Activated gamma-delta T cell (primary cell): ENCODE measurements at places on chromosomes 13 and 19.

- no peak for DNase-seq
These were observed 990 bp downstream of the MYO9B start for GRCh38 chr19:17076543-17076991.

- peak; percentile 99 for DNase-seq
These were observed 5.7 kb downstream of the RNF225 start for GRCh38 chr19:58400916-58401839.

- DNase-seq: no peak
These were observed 79.4 kb downstream of the FOXO1 start for GRCh38 chr13:40586886-40587565.

GRCh38 chr13:73177916-73178565 lies 119.2 kb downstream of the KLF5 start:
- DNase-seq: no peak

DNA sequence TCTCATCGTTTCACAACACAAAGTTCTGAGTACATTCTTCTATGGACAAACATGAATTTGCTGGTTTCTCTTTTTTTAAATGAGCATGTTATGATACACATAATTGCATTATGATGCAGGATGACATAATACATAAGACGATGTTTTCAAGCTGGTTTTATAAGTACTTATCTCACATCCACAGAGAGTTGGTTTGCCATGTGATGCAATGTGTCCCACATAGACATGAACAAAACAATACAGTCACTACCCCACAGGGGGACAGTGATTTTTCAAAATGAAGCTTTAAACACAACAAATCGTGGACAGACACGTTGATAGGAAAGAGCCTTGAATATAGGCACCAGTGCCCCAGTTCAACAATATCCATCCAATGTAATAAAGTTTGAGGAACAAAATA lies 447.1 kb downstream of the KLF12 start:
- no peak for DNase-seq

DNA sequence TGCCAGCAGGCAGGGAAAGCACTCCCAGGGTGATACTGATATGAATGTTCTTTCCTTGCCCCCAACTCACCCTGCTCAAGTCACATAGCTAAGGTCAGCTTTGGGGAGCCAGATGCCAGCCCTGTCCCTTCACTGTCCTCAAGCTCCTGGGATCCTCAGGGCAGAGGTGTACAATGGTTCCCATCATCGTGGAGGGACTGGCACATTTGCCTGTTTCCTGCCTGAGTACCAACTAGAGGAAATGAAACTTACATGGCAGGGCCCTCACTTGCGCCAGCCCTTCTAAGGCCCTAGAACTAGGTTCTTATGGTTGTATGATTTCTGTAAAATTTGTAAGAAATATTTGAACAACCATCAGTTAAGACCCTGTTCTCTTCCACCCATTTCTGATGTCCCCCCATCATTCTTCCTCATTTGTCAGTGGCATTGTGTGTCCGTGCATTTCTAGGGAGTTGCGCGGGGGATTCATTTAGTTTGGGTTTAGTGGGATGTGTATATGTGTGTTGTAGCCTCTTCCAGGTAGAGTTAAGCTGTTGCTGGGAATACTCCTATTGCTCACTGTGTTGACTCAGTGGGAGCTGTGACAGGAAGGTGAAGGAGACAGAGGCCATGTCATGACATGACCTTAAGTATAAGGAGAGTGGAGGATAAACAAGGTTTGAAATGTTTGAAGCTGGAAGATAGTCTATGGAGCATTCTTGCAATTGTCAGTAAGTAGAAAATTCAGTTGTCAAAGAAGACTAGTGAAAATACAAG lies 41.3 kb upstream of the RCBTB2 start:
- DNase-seq: no peak

DNA sequence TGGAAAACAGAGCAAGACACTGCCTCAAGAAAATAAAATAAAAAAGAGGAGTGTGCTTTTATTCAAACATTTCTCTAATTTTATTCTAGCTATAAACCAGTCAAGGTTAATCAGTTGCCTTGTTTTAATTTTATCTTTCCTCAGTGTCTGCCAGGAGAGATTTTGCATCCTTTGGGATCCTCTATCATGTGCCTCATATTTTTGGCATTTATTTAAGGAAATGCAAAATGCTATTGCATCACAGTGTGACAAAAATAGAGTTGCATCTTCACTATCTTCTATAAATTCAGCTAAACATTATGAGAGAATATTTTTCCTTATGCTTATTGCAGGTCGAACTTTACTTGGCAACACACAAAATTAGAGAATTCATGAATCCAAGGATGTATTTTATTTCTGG lies 639.0 kb upstream of the KLF12 start:
- no peak for DNase-seq

DNA sequence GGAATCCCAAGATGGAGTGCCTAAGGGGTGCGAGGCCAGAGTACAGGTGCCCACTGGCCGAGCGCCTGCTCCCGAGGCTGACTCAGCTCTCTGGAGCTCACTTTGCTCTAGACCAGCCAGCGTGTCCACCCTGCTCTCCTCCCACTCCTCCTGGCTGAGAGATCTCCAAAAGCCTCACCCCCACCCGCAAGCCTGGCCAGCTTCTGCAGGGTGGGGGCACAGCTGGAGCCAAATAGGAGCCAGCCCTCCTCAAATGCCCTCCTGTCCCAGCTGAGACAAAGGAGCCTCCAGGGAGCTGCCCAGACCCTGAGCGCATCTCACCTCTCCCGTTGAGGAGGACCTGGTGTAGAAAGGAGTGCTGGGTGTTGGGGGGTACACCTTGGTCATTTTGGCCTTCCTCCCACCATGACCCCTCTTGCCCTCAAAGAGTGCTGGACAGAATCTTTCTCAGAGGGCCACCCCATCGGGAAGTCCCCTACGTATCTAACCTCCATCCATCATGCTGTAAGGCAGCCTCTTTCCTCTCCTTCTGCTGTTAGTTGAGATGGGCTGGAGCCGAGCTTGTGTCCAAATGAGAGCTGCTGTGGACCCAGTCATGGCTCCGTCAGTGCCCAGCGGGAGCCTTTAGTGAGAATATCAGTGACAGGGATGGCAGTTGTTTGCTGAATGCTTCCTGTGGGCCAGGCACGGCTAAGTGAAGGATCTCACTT lies 123.9 kb upstream of the VSTM2B start:
- no peak for DNase-seq

GRCh38 chr19:35559281-35559659 lies 4.2 kb downstream of the ATP4A start:
- DNase-seq: no peak

- DNase-seq: no peak
These were observed 32.6 kb upstream of the GATAD2A start for GRCh38 chr19:19372656-19373416.

- DNase-seq: no peak
These were observed 28.8 kb upstream of the KL start for GRCh38 chr13:32987462-32987861.

DNA sequence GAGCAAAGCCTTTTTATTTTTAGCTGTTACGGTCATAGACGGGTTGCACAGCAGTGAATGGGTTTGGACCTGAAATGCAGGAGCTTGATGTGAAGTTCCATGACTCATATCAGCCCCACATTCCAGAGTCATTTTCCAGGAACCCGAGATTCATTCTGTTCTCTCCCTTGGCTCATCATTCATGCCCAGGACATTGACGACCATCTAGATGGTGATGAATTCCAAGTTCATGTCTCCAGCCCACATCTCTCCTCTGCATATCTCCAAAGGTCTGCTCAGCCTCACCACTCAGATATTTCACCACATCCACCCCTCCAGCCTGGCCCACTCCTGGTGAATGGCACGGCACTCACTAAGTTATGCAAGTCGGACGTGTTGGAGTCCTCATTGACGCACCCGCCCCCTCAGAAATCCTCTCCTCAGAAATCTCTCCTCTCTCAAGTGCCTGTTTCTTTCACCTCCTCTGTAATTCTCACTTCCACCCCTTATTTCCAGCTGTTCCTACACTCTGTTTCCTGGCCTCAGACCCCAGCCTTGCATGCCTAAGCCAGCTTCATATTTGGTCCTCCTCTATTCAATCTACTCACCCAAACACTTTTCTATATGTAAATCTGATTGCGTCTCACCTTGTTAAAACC lies 83.1 kb downstream of the ALOX5AP start:
- DNase-seq: no peak

GRCh38 chr13:101382701-101383100 lies 33.6 kb downstream of the NALCN start:
- no peak for DNase-seq

DNA sequence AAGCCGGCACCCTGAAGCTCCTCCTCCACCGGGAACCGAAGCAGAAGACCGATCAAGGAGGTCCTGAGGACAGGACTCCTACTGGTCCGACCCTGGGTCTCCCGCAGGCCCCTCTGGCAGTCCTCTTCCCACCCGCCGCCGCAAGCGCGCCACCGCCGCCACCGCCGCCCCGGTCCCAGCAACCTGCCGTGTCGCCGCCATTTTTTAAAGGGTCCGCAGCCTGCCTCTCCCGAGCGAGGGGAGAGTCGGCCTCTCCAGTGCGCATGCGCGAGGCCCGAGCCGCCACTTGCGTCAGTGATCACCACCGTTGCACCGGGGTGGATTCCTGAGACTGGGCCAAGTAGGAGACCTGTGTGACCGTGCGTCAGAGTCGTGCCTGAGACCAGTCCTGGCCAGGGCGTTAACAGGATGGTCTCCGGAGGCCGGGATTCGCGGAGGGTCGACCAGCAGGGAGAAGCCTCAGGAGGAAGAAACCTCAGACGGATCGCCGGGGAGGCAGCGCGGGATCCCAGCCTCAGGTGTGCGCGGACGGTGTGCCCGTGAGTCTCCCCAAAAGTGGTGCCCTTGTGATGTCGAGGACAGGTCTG lies 51.6 kb downstream of the ZNF146 start:
- no peak for DNase-seq

DNA sequence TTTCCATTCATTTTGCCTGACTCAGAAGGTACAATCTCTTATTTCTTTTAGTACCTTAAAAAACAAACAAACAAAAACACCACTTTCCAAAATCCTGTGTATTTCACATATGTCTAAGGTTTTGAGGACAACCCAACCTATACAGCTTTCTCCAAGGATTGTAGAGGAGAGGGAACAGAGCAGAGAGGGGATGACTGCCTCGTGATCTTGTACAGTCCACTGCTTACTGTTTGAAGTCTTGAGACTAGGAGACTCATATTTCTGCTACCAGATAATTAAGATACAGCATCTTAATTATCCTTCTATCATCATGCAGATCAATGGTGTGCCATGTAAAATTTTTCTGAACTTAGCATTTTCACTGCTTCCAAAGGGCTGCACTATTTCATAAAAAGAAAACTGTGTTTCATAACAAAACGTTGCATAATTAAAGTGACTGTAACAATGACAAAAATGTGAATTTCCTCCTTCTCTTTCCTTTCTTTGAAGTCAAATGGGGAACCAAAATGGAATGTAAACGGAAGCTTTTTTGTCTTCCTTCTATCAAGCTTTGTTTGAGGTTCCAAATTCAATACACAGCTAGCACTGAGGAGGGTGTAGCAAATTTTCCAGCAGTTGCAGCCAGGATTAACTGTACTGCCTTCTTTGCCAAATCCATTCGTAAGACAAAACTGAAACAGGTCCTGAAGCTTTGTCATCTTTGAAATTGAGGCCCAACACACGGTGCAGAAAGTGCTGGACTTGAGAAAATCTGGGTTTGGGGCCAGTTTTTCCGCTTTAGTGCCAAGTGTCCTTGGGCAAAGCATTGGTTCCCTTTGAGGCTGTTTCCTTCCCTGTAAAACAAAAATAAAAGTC lies 34.9 kb upstream of the RCBTB2 start:
- DNase-seq: no peak

DNA sequence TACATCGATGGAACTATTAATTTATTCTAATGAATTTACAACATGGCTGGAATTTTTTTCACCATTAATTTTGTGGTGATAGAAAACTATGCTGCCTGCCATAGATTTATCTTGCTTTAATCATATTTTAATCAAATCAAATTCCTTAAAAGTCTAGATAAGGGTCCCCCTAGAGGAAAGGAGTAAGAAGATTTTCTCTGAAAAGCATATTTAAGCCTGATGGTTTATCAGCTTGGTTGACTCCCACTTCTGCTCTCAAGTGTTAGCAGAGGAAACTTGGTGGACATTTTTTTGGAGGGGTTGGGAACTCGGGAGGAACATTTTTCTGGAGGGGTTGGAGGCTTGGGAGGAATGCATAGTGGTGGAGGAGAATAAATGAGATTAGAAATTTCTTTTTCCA lies 253.3 kb downstream of the KCNRG start:
- no peak for DNase-seq

DNA sequence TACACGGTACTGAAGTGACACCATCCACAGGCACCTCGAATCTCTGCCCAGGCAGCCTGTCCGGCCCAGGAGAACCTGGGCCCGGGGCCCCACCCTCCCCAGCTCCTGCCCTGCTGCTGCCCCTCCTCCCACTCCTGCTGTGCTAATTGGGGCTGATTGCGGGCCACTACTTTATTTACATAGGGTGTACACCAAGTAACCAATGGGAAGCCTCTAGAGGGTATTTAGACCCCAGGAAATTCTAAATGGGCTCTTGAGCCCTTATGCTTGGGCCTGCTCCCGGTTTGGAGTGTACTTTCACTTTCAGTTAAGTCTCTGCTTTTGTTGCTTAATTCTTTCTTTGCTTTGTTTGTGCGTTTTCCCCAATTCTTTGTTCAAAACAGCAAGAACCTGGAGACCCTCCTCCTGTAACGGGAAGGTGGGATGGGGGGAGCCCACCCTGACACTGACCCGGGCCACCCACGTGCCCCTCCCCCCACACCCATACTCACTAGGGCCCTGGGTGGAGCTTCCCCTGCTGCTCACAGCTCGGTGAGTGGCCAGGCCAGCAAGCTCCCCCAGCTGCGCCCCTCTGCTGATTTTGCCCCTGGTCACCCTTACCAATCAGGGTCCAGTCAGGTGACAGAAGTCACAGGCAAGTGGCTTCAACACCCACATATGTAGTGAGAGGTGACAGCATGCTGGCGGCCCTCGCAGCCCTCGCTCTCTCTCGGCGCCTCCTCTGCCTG lies 9.4 kb downstream of the SCGB2B2 start:
- DNase-seq: no peak

GRCh38 chr13:71368336-71368735 lies 498.7 kb downstream of the DACH1 start:
- no peak for DNase-seq

DNA sequence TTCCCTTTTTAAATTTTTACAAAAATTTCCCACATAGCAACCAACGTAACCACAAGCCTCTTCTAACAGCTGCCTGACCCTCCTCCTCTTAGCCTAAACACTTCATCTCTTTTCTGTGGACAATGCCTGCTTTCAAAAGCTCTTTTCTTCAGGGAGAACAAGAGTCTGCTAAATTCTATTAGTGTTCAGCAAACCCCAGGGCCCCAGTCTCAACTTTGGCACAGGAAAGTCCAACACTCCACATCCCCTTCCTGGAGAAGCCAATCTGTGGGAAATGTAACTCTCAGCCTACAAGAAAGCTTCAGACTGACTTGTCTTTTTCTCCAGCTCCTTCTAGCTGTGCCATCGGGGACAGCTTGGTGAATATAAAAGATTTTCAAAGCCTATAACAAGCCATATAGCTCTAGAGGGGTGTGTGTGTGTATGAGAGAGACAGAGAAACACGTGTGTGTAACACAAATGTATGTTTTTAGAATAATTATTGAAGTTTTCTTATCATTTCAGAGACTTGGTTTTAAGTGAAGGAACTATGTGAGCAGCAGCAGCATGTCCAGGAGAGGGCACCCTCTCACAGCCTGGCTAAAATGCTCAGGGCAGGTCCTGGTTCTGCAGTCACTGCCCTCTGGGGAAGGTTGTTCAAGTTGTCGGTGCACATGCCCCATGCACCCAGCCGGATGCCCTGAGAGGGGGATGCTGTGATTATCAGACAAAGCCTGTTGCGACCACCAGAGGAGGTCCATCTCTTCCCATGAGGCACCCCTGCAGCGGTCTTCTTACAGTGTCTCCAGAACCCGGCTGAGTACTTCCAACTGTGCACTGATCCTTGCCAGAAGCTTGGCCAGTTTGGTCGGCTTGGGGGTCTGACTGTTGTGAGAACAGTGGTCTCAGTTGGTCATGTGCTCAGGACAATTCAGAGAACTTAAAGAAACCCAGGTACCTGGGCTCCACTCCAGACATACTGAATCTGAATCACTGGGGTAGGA lies 34.4 kb downstream of the CCDC70 start:
- DNase-seq: no peak
